Cortex of kidney (tissue), 1 donor: ENCODE measurements at places on chromosomes 16 and 17.

- DNase-seq: no peak
These were observed 58.1 kb downstream of the ZFHX3 start for GRCh38 chr16:72989579-72990551.

- no peak for DNase-seq
These were observed 2.8 kb downstream of the MARVELD3 start for GRCh38 chr16:71628810-71629209.

DNA sequence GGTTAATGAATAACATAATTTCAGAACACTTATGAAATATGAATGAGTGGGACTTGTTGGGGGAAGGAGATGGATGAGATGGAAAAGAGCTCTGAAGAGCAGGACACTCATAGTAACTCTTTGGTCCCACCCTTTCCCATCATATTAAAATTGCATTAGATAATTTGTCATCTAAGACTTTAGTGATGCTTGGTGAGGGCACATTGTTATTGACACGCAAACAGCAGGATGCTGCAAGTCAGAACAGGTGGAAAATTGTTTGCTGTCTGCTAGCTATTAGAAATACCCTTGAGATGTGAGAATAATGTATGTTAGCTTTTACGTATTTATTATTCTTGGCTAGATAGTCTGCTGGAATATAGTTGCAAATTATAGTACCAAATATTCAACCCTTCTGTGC lies 75.7 kb downstream of the TANC2 start:
- no peak for DNase-seq

- no peak for DNase-seq
These were observed 407.0 kb upstream of the TOM1L1 start for GRCh38 chr17:54493691-54494090.

DNA sequence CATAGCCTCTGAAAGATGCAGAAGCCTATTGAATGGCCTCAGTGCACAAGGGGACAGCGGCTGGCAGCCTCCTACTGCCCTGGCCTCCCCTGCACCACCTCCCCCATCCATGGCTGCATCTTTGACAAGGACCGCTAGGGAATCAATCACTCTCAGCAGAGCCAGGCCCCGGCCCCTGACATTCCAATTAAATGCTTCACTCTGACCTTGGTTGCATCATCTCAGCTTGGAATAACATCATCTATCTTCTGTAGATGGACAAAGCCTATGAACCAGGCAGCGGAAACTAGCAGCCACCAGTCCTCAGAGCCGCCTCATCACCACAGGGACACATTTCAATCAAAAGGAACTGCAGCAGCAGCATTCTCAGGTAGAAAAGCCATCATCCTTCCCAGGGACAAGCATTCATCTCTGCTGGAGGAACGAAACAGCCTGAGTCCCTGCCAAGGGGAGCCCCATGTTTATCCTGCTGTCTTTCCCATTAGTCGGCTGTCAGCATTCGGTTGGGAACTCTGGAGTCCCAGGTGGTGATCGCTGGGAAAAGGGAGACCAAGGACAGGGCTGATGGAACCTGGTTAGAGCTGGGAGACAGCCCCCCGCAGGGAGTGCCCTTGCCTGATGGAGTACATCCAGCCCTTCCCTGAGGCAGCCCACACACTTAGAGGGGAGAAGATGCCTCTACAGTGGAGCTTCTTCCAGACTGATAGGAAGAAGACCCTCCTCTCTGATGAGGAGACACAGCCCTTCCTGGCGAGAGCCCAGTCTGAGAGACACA lies 11.5 kb upstream of the TMEM132E start:
- DNase-seq: no peak

DNA sequence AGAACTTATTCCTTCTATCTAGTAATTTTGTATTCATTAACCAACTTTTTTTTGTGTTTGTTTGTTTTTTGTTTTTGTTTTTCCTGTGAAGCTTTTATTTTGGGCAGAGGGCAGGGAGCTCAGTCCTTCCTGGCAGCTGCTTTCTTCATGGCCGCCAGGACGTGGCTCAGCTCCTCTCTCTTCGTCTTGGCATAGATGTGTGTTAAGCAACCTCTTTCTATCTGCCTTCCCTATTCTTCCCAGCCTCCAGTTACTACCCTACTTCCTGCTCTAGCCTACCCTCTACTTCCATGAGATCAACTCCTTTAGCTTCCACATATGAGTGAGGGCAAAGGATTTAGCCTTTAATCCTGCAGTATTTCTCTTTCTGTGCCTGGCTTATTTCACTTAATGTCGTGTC lies 8.2 kb upstream of the BRD7 start:
- DNase-seq: no peak

DNA sequence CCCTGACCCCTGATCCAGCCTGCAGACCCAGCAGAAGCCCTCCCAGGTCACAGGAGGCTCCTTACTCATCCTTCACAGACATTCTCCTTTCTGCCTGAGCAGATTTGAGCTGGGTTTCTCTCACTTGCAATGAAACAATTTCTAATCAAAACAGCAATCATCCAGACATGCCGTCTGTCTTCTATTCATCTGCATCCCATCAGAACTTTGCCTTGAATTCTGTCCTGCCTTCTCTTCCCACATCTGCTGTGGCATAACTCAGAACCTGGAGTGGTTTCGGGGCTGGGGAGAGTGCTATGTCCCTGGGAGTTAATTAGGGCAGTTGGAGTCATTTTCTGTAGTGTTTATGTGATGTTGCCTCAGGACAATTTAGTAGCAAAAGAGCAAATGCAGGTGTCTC lies 278.6 kb downstream of the CBLN1 start:
- no peak for DNase-seq

DNA sequence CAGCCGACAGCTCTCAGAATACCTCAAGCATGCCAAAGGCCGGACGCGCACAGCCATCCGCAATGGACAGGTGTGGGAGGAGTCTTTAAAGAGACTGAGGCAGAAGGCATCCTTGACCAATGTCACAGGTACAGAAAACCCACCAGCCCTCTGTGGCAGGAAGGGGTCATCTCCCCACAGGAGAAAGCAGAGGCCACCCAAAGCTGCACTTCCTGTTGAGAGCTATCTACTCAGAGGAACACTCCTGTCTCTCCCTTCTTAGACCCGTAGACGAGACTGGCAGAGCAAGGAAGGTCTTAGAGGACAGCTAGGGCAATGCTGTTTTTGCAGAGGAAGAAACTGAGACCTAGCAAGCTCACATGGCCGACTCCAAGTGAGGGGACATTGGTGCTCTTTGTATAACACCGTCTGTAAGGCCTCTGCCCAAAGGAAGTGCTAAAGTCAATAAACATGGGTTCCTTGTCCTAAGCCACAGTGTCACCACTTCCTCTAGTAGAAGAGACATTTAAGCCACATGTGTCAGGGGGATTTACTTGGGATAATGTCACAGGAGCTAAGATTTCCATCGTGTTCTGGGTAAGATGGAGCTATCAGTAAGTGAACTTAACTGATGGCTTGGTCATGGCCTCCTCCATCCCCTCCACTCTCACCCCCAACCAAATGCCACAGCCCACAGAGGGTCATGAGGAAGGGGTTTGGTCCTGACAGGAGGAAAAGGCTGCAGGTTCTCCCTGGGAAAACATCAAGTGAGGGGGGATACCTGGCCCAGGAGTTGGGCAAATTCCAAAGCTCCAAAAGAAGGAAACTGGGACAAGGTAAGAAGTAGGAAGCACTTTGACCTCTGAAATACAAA lies 9.4 kb downstream of the LPO start:
- no peak for DNase-seq

- DNase-seq: no peak
These were observed 178.4 kb downstream of the CCDC182 start for GRCh38 chr17:57566721-57567120.

GRCh38 chr16:22388101-22388644 lies 13.8 kb upstream of the CDR2 start:
- DNase-seq: no peak

DNA sequence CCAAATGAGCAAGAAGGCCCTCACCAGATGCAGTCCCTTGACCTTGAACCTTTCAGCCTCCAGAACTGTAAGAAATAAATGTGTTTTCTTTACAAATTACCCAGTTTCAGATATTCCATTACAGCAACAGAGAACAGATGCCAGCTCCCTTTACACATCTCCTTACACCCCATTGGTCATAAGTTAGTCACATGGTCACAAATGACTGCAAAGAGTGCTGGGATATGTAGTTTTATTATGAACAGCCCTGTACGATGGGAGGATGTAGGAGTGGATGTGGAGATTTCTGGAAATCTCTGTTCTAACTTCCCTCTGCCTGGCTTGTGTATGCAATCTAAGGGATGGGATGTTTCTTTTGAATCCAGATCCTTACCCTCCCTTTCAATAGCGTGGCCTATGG lies 13.3 kb upstream of the RPL38 start:
- no peak for DNase-seq

- no peak for DNase-seq
These were observed 69.5 kb downstream of the HLF start for GRCh38 chr17:55334285-55334684.

GRCh38 chr16:23748630-23749029 lies 6.2 kb upstream of the CHP2 start:
- no peak for DNase-seq

- DNase-seq: no peak
These were observed 94.4 kb downstream of the STXBP4 start for GRCh38 chr17:55062921-55063320.

DNA sequence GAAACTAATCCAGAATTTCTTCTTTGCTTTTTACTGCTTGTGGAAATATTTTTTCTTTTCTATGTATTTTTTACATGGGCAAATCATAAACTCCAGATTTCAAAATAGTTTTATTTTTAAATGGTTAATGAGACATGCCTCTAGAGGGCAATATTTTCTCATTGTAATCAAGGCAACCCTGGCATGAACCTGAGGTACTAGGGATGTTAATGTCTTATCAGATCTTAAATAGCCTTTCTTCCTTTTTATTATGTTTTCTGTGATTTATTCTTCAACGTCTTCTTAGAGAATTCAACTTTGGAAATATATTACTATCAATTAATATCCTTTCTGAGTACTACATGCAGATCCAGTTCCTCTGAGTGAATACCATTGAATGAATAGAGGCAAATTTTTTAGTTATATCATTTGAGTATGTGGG lies 324.7 kb downstream of the BCAS3 start:
- DNase-seq: no peak

- DNase-seq: no peak
These were observed 37.3 kb downstream of the SPOP start for GRCh38 chr17:49640556-49640955.

DNA sequence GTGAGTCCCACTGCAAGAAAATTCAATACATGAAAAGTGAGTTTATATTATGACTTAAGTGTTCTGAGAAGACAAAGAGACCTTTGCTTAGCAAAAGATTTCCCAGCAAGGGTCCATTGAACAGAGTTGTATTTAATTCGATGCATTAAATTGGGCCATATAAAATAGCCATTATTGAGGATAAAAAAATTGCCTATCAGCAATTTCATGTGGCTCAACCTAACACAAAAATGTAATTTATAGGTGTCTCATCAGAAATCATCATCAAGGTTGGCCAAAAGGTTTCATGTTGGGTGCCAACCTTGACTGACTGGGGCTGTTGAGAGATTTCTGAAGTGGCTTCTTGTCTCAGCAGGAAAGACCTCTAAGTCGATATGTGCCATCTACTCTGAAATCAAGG lies 84.8 kb upstream of the TOX3 start:
- DNase-seq: no peak

- DNase-seq: no peak
These were observed 27.5 kb downstream of the ZFHX3 start for GRCh38 chr16:73020409-73020884.

- DNase-seq: no peak
These were observed at the start of gene TMEM220 for GRCh38 chr17:10729334-10730193. Gene TMEM220 (minus strand): TSS chr17:10730023. CDS start chr17:10729851, 172 bp downstream.

GRCh38 chr16:29712809-29713208 lies 33.0 kb downstream of the C16orf54 start:
- DNase-seq: no peak

DNA sequence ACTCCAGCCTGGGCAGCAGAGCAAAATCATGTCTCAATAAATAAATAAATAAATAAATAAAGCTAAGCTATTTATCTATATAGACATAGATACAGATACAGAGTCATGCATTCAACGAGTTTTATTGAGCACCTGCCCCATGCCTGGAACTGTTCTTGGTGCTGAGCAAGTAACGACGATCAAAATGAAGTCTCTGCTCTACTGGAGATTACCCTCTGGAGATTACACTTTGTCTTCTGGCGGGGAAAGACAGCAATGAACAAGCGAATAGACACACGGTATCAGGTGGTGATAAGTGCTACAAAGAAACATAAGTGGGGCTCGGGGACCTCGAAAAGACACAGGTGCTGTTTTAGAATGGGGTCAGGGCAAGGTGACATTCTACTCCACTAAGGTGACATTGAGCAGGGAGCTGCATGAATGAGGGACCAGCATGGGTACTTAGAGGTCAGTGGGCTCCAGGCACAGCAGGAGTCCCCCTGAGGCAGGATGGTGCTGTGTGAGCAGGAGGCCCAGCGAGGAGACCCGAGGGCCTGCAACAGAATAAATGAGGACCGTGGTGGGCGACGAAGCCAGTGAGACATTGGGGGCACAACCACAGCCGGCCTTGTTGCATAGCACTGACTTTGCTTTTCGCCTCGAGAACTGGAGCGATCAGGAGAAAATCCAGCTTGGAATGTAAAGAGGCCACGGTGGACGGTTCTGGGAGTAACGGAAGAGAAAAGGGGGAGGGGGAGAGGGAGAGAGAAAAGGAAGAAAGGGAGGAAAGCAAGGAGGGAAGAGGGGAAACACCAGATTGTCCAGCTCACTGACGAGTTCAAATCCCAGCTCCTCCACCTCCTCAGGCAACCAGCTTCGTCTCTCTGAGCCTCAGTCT lies 42.4 kb upstream of the MEAK7 start:
- DNase-seq: no peak

DNA sequence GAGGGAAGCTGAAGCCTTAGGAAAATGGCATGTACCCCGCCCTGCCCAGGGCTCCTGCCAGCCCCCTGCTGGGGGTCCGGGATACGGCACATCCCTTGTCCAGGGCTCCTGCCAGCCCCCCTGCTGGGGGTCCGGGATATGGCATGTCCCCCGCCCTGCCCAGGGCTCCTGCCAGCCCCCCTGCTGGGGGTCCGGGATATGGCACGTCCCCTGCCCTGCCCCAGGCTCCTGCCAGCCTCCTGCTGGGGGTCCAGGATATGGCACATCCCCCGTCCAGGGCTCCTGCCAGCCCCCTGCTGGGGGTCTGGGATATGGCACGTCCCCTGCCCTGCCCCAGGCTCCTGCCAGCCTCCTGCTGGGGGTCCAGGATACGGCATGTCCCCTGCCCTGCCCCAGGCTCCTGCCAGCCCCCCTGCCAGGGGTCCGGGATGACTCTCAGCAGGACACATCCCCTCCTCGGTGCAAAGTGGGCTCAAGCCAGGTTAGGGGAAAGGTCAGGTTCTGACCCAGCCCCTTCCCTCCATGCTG lies 43.2 kb downstream of the RPH3AL start:
- no peak for DNase-seq

DNA sequence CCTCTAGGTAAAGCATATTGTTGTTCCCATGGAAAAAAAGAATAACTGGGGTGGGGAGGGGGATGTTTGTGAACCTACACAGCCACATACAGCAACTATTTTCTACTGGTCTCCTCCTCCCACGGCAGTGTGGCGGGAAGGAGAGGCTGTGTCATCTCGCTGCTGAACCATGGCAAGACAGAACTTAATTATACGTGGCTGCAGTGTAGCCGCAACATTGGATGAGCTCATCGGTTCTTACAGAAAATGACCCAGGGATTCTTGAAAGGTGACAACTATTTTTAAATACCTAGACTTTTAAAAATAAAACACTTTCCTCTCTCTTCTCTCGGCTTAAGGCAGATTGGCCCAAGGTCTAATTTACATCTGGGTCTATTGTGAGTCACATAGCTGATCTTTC lies 19.8 kb upstream of the TEKT3 start:
- DNase-seq: no peak

GRCh38 chr17:35094902-35095301 lies 24.8 kb downstream of the RAD51D start:
- no peak for DNase-seq

- DNase-seq: no peak
These were observed 60.5 kb downstream of the NF1 start for GRCh38 chr17:31155208-31155810.
